Right cardiac atrium (tissue), 5 donors: ENCODE measurements at places on chromosomes 11 and 22. TPM values are rescaled to one million over a fixed set of nuclear protein-coding genes. Genes with fewer than 3 reads are reported as not detected.

The MMP13 gene
- polyA plus RNA-seq: not detected

The TSPAN4 gene
- 41.3 TPM for polyA plus RNA-seq

The SLC6A5 gene
- polyA plus RNA-seq: not detected

The FXYD2 gene
- polyA plus RNA-seq: 2.1 TPM
